Activated CD4-positive, alpha-beta T cell treated with anti-CD3 and anti-CD28 coated beads, Interleukin-2, amount 10 ng/mL, durations not matched to agents 7 days and 5 days (primary cell): ENCODE measurements at places on chromosomes 16 and 17.

- peaks cover 82% of the 10 kb centered on the region for H3K27me3 ChIP-seq
- DNase-seq: no peak
- no peak overlapping the region for H3K4me3 ChIP-seq
- H3K27ac ChIP-seq: no peak overlapping the region
- H3K36me3 ChIP-seq: no peaks in the 10 kb centered on the region
Measured at GRCh38 chr17:38575781-38576180, 30.0 kb downstream of the SRCIN1 start.

GRCh38 chr17:50955667-50956120 is 89.5 kb upstream of the TOB1 start:
- H3K36me3 ChIP-seq: no peaks in the 10 kb centered on the region
- no peak for DNase-seq
- H3K27ac ChIP-seq: no peak overlapping the region
- H3K4me3 ChIP-seq: no peak overlapping the region
- H3K27me3 ChIP-seq: no peaks in the 10 kb centered on the region

GRCh38 chr16:66470556-66470955 is 43.5 kb downstream of the BEAN1 start:
- H3K27ac ChIP-seq: no peak overlapping the region
- peaks cover 8% of the 10 kb centered on the region for H3K27me3 ChIP-seq

DNA sequence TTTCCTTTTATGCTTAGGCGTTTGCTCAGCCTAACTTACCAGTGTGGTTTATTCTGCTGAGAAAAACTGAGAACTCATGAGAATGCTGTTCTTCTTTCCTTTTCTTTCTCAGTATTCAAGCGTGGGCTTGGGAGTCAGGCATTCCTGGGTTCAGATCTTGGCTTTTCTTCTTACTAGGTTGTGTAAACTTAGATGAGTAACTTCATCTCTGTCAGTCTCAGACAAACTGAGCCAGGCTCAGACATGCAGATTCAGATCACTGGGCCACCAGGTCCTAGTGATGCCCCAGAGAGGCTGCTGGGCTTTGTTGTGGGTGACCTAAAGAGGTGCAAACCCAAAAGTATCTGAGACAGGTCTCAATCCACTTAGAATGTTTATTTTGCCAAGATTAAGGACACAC is 95.8 kb upstream of the MPHOSPH6 start:
- H3K4me1 ChIP-seq: no peaks in the 10 kb centered on the region
- H3K4me3 ChIP-seq: no peak overlapping the region
- H3K36me3 ChIP-seq: no peaks in the 10 kb centered on the region
- no peak overlapping the region for H3K27ac ChIP-seq
- peaks cover 7% of the 10 kb centered on the region for H3K27me3 ChIP-seq
- no peak for DNase-seq

GRCh38 chr16:85615852-85616606 is 2.9 kb downstream of the GSE1 start:
- DNase-seq: peak; percentile 76
- peaks cover 14% of the 10 kb centered on the region for H3K27me3 ChIP-seq
- H3K36me3 ChIP-seq: no peaks in the 10 kb centered on the region
- no peak overlapping the region for H3K27ac ChIP-seq

DNA sequence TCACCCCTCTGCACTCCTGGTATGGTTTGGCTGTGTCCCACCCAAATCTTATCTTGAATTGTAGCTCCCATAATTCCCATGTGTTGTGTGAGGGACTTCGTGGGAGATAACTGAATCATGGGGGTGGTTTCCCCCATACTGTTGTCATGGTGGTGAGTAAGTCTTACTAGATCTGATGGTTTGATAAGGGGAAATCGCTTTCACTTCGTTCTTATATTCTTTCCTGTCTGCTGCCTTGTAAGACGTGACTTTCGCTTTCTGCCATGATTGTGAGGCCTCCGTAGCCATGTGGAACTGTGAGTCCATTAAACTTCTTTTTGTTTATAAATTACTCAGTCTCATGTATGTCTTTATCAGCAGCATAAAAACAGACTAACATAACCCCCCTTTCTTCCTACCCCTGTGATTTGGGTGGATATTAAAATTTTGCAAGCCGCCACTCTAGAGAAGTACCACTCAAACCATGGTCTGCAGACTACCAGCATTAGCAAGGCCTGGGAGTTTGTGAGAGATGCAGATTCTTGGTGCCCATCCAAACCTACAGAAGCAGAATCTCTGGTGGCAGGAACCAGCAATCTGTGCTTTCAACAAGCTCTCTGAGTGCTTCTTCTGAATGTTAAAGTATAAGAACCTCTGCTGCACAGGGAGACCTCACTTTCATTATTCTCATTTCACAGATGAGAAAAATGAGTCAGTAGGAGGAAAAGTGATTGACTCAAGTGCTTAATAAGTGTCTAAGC is 999.5 kb upstream of the EEF2KMT start:
- H3K4me1 ChIP-seq: no peaks in the 10 kb centered on the region
- no peaks in the 10 kb centered on the region for H3K27me3 ChIP-seq
- no peak overlapping the region for H3K4me3 ChIP-seq
- no peaks in the 10 kb centered on the region for H3K36me3 ChIP-seq
- no peak for DNase-seq

DNA sequence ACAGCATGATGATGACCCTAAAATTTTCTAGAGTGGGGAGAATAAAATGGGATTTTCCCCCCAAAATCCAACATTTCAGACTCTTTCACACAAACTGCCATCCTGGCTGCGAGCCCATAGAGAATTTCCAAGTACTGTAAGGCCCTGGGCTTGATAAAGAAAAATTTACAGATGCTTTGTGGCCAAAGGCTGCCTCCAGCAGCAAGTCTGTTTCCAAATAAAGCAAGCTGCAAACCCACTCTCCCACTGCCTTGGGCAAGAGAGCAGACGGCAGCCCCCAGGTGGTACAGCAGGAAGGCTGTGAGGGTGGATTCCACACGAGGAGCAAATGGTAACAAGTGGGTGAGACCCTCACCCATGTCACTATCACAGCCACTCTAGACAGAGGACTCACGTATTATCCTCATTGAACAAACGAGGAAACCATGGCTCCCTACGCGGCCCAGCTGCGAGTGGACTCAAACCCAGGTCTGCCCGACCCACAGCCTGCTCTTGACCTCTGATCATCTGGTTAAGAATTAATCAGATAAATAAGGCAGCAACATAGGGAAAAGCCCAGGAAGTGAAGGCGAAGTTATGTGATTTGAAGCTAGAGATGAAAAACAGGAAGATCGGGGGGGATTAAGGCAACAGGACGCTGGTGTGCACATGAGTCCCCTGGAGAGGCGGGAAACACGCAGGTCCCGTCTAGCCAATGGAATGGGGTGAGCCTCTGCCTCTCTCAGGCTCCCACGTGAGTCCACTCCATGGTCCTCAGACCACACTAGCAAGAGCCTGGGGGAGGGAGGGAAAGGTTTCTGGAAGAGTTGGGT is 37.4 kb downstream of the AXIN2 start:
- peaks cover 23% of the 10 kb centered on the region for H3K27me3 ChIP-seq
- peak overlapping the region; percentile 91 for H3K27ac ChIP-seq
- peaks cover 21% of the 10 kb centered on the region for H3K36me3 ChIP-seq
- peak; percentile 16 for DNase-seq
- H3K4me3 ChIP-seq: peak overlapping the region; percentile 62

GRCh38 chr17:78458091-78458490 is 79.6 kb downstream of the PGS1 start:
- no peak for DNase-seq
- H3K27me3 ChIP-seq: no peaks in the 10 kb centered on the region
- H3K4me3 ChIP-seq: no peak overlapping the region
- H3K4me1 ChIP-seq: no peaks in the 10 kb centered on the region

DNA sequence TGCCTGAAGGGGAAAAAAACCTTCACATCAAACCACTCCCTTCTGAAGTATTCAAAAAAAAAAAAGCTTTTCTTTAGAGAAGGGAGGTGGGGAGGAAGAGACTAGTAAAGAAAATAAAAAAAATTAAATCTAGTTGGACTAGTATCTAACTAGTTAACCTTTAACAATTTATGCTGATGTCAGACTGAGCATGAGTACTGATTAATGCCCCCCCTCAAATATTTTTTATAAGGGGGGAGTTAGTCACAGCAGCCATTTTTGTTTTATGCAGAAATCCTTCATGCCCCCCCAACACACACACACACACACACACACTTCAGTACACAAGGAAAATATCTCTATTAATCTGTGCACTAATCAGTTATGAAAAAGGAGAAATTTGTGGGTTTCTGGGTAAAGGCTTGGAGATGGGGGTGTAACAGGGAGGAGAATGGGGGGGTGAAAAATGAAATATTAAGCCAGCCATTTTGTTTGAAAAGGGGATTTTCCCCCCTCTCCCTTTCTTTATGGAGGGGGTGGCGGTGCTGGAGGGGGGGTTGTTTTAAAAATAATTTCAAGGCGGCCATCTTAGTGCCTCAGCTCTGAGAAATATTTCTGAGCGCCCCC is 4.7 kb upstream of the CHD3 start:
- H3K4me3 ChIP-seq: peak overlapping the region; percentile 71
- H3K27me3 ChIP-seq: no peaks in the 10 kb centered on the region
- peaks cover 6% of the 10 kb centered on the region for H3K4me1 ChIP-seq
- H3K27ac ChIP-seq: peak overlapping the region; percentile 85
- peak; percentile 35 for DNase-seq
- H3K36me3 ChIP-seq: peaks cover 3% of the 10 kb centered on the region

DNA sequence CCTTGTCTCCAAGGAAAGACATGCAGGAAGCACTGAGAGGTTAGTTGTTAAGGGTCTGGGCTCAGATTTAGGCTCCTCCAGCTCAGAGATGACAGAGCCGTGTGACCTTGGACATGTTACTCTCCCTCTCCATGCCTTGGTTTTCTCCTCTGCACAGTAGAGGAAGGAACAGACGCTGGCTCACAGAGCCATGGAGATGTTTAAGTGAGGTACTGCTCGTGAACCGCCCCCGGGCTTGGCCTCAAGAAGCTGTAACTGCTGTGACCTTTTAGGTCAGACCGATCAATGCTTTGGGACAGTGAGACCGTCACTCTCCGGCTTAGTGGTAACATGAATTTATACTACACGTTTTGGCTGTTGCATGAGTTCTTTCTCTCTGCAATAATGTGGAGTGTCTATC is 197.4 kb downstream of the C16orf95 start:
- DNase-seq: no peak
- H3K4me1 ChIP-seq: no peaks in the 10 kb centered on the region
- H3K4me3 ChIP-seq: no peak overlapping the region
- H3K27ac ChIP-seq: no peak overlapping the region
- peaks cover 15% of the 10 kb centered on the region for H3K27me3 ChIP-seq

DNA sequence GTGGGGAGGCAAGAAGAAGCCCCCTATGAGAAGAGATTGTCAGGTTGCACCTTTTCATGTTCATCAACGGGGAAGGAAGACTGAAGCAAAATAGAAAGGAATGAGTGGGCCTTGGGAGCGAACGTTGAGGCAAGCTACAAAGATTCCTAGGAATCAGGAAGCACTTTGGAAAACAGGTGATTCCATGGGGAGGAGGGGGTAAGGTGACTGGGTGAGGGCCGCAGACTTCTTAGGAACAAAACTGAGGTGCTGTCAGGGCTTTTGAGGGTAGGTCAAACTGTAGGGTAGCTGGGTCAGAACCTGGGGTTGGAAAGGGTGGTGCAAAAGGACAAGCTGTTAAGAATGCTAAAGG is 528 bp downstream of the ITFG1 start:
- no peaks in the 10 kb centered on the region for H3K27me3 ChIP-seq
- peak overlapping the region; percentile 86 for H3K4me3 ChIP-seq
- H3K4me1 ChIP-seq: peaks cover 51% of the 10 kb centered on the region
- peak overlapping the region; percentile 96 for H3K27ac ChIP-seq
- peaks cover 23% of the 10 kb centered on the region for H3K36me3 ChIP-seq
- DNase-seq: no peak

- H3K4me3 ChIP-seq: no peak overlapping the region
- H3K36me3 ChIP-seq: no peaks in the 10 kb centered on the region
- peaks cover 37% of the 10 kb centered on the region for H3K4me1 ChIP-seq
- H3K27ac ChIP-seq: no peak overlapping the region
- H3K27me3 ChIP-seq: peaks cover 20% of the 10 kb centered on the region
Measured at GRCh38 chr17:48026502-48027321, 10.9 kb downstream of the COPZ2 start.

DNA sequence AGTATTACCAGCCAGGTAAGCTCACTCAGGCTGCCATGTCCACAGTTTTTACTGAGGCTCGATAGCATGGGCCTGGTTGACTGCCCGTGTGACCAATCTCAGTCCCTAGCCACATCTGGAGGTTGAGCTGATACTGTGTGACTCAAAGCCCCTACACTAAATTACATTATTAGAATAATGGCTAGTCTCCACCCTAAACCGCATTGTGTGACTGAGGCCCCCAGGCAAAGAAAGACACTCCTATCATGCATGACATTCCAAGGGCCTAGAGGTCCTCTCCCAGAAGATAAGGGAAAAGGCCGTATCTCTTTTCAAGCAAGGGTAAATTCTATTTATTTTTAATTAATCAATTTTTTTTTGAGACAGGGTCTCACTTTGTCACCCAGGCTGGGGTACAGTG is 505.3 kb downstream of the HAPSTR1 start:
- H3K27me3 ChIP-seq: no peaks in the 10 kb centered on the region
- DNase-seq: no peak
- no peaks in the 10 kb centered on the region for H3K36me3 ChIP-seq
- H3K4me3 ChIP-seq: no peak overlapping the region

GRCh38 chr16:67884684-67885083 is at the start of gene NRN1L:
Gene NRN1L, plus strand, starts transcription at chr16:67884885. Its CDS starts 19 bp downstream, at chr16:67884904.
- H3K36me3 ChIP-seq: peaks cover 28% of the 10 kb centered on the region
- no peak within 1 kb of the TSS for H3K4me3 ChIP-seq
- H3K27me3 ChIP-seq: no peaks in the 10 kb centered on the region
- no peak within 1 kb of the TSS for H3K27ac ChIP-seq
- H3K4me1 ChIP-seq: no peaks in the 10 kb centered on the region

DNA sequence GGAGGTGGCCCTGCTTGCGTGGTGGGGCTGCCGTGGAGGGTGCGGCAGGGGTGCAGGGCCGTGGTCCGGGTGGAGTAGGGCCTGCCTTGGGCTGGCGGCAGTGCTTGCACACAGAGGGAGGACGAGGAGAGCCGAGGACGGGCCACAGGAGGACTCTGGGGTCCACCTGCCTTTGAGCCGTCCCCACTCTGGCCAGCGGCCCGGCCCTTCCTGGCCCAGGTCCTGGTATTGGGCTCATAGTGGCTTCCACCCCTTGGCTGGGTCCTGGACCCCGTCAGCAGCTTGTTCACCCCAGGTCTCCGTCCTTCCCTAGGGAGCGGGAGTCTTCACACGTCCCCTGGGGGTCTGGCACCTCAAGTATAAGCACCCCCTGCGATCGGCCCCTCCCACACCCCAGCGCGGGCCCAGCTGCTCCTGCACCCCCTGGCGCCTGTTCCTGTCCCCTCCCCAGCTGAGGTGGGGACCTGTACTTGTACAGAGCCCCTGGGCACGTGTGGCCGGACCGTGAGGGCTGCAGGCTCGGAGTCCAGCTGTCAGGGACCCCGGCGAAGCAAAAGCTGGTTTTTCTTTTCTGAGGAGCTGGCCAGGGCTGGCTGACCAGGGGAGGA is 40.1 kb downstream of the SOX8 start:
- DNase-seq: no peak
- H3K27ac ChIP-seq: no peak overlapping the region
- no peaks in the 10 kb centered on the region for H3K27me3 ChIP-seq
- H3K4me3 ChIP-seq: no peak overlapping the region
- no peaks in the 10 kb centered on the region for H3K4me1 ChIP-seq
